CD14-positive monocyte (primary cell): ENCODE measurements at places on chromosomes 4 and X.

GRCh38 chr4:8157944-8158709, 486 bp downstream of the ABLIM2 start:
- DNase-seq = no peak

DNA sequence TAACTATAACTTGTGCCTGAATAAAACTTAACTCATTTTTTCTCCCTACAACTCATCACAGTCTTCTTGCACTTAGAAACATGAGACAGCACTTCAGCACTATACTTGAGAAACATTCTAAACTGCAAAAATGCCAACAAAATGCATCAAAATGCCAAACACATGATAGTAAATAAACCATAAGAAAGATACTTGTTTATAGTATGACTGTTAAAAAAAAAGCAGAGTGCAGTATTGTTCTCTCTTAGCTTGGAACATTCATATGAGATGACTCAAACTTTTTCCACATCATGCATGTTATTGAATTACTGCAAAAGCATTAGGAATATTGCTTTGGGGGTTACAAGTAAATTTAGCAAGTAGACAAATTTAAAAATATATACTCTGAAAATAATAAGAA, 135.7 kb upstream of the ANXA10 start:
- no peak for DNase-seq

- DNase-seq = no peak
Observed at GRCh38 chr4:76585272-76585671, 150.2 kb downstream of the SHROOM3 start.

DNA sequence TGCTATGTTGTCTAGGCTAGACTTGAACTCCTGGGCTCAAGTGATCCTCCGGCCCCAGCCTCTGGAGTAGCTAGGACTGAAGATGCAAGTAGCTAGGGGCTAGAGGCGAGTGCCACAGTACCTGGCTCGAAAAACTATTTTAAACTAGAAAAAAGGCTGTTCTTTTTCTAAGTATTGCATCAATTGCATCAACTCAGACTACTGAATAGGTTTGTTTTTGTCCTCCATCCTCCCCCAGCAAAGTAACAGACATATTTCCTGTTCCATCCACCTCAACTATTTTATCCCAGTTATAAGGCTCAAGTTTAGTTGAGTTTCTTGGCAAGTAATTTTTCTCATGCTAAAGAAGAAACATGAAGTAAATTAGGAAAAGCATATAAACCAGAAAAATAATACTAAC, 4.1 kb downstream of the SH3RF1 start:
- no peak for DNase-seq

- no peak for DNase-seq
Observed at GRCh38 chrX:124518885-124519284, 172.5 kb downstream of the SH2D1A start.

DNA sequence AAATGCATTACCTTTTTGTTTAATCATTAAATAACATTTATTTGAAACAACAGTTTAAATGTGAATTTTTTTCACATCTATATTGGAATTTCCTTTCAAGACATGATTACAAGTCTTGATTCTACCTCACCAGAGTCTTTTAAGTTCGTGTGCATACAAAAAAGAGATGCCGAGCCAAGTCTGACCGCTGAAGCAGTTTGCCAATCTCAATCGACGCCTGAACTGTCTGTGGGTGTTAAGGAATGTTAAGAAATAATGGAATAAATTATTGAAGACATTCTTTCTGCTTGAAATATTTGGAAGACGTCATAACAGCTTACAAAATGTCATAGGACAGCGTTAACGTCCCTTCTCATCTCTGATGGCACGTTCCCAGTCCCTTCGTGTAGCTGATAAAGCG, 27.9 kb upstream of the TNIP3 start:
- DNase-seq = no peak

DNA sequence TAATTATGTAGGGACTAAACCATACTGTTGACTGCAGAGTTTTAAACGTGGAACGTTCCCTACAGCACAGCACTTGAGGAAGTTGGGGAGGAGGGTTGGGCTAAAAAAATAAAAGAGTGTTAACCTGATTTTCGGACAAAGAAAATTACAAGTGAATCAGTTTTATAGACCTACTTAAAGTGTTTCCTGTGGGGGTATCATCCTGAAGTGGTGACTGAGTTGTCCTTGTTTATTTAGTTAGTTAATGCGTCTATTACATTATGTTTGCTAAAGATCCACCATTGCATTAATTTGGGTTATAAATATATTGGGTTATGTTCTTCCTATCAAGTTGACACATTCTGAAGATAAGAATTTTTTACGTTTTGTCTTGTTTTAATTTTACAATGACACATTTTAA, 14.7 kb downstream of the UNC5C start:
- no peak for DNase-seq

DNA sequence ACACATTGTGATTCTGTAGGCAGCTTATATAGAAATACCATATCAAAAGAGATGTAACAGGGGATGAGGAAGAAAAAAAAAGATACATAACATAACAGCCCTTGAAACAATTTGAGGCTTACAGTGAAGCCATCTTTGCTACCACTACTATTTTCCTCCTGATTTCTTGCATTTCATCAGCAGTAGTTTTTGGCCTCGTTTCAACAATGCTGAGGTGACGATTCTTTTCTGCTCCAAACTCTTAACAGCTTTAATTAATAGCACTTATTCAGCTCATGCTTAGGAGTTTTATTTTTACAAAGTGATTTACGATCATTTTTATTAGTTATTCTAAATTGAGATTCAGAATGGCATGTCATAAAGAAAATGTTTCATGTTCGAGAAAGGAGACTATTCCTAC, 163.2 kb downstream of the DCK start:
- DNase-seq = no peak

DNA sequence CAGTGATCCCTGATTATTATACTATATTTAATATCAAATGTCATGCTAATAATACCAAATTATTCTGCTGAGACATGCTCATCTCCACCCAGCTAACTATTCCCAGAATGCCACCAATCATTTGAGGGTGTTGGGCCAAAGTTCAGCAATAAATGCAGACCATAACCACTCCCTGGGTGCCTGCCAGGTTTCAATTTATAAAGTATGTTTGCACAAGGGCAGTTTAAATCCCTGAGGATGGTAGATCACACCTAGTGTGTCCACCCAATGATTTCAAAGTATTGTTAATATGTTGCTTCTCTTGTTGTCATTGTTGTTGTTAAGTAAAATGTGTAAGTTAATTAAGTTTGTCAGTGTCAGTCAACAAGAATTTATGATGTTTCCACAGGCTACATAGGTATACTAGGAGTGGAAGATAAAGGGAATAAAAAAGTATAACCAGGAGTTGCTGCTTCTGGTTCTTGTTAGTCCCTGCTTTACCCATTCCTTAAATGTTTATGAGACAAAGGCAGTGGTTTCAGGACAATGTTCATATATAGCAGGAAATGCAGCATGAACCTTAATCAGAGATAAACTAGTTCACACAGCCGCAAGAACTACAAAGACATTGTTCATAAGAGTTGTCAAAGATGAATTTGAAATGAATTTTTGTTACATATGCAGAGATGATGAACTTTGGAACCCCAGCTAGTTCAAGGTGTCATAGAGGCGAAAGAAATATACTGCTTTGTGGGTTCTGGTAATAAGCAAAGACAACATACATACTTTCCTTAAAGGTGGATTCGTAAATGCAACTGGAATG, 25.5 kb downstream of the HPGD start:
- no peak for DNase-seq

- no peak for DNase-seq
Observed at GRCh38 chr4:126328914-126329313, 1014.2 kb downstream of the FAT4 start.

DNA sequence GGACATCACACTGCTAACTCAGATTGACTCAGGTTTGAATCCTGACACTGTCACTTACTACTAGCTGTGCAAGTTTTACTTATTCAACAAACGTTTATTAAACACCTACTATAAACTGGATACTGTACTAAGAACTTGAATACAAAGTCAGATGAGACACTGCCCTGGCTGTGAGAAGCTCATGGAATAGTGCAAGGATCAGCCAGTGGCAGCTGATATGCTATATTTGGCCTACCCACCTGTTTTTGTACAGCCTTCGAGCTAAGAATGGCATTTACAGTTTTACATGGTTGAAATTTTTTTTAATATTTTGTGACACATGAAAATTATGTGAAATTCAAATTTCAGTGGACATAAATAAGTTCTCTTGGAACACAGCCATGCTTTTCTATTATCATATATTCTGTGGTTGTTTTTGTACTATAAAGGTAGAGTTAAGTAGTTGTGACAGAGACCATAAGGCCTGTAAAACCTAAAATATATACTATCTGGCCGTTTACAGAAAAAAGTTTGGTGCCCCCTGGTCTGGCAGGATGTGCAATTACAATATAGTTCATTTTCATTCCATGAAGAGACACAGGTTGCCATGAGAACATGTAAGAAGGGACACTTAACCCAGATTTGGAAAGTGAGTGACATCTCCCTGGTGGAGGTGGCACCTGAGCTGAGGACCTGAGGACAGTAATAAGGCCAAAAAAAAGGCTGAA, 3.4 kb upstream of the SEC24D start:
- DNase-seq = no peak

DNA sequence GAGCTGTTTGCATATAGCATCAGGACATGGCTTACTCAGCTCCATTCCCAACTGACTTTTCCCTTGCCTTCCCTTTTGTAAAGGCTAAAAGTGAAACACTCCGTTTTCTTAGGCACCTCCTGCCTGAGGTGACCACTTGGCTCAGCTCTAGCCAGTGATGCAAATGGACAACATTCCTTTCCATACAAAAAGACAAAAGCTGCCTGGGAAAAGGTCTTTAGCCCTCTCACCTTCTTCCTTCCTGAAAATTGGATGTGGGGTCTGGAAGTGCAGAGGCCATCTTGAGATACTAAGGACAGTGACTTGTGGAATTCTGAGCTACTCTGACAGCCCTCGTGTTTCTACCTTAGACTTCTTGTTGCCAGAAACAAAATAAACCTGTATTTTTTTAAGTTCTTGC, 27.7 kb upstream of the SFRP2 start:
- no peak for DNase-seq

DNA sequence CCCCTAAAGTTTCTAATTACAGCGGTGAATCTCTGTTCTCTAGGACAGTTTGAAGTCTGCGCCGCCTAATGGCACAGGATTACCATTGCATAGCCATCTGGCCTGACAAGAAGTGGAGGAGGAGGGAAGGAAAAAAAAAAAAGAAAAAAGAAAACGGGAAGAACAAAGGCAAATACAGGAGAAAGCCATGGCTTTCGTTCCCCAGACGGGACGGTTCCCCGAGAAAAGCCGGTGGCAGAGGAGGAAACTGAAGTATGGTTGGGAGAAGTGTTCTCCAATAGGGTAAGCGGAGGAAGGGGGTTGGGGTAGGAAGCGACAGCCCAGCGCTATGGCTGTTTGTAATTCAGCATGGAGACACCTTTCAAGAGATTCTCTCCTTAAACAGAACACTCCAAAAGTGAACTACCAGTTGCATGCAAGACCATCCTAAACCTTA, 80.8 kb downstream of the HMGN5 start:
- peak; percentile 18 for DNase-seq

GRCh38 chr4:4376074-4376473, 10.8 kb upstream of the NSG1 start:
- DNase-seq = no peak

GRCh38 chr4:39452153-39452859, 6.4 kb downstream of the RPL9 start:
- DNase-seq = no peak

DNA sequence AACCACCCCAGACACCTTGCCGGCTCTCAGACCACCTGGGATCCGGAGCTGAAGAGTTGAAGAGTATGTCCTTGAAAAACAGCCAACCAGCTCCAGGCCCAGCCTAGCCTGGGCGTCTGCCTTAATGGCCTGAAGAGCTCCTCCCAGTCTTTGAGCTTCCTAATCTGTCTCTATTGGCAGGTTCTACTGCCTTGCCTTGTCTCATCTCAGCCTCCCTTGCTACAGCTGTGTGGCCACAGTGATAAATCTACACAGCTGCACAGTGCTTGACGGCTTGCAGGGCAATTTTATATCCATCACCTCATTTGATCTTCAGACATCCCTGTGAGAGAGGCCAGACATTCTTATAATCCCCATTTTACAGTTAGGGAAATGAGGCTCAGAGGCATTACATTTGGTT, 19.9 kb downstream of the AWAT2 start:
- no peak for DNase-seq

GRCh38 chr4:148203056-148203898, 238.9 kb downstream of the NR3C2 start:
- no peak for DNase-seq

- DNase-seq = no peak
Observed at GRCh38 chrX:1400742-1401471, 9.0 kb upstream of the SLC25A6 start.

GRCh38 chr4:141078871-141079270, 54.4 kb downstream of the RNF150 start:
- no peak for DNase-seq

- no peak for DNase-seq
Observed at GRCh38 chrX:123481913-123482851, 250.7 kb downstream of the THOC2 start.

GRCh38 chr4:97370568-97370967, 772.7 kb downstream of the STPG2 start:
- no peak for DNase-seq

DNA sequence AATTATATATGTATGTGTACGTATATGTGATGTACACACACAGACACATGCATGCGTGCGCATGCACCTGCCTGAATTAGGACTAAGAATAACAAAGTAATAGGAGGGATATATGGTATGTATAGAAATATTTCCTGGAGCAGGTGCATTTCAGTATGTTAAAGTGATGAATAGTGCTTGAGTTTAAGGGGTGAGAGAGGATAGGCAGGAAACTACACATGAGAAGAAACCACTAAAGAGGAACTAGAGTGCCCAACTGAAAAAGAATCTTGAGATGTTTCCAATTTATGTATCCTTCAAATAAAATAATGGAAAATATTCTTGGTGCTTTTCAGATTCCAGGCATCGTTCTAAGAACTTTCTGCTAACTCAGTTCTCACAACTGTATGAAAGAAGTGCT, 52.6 kb upstream of the UNC5C start:
- DNase-seq = no peak

GRCh38 chr4:25258980-25259578, 25.2 kb downstream of the PI4K2B start:
- DNase-seq = no peak

GRCh38 chr4:55864577-55865223, 11.3 kb downstream of the EXOC1 start:
- DNase-seq = no peak

GRCh38 chrX:129754056-129755024, 15.6 kb downstream of the XPNPEP2 start:
- DNase-seq = no peak

DNA sequence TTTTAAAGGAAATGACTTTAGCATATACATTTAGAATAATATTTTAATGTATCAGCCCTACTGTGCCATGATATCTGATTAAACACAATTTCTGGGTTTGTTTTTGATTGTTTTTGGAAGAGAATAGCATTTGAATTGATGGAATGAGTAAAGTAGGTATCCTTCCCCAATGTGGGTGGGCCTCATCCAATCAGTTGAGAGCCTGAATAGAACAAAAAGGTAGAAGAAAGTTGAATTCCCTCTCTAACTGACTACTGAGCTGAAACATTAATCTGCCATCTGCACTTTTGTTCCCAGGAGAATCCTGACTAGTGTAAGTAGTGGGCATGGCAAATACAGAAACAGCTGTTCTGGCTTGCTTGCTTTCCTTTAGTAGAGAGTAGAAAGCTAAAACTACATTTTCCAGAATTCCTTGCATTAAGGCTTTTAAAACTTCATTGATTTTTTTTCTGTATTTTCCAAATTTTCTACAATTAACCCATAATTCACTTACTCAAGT, 9.7 kb upstream of the SEC24D start:
- DNase-seq = no peak

GRCh38 chr4:141657550-141658250, 21.3 kb downstream of the IL15 start:
- DNase-seq = peak; percentile 25
